ENCODE measurements at places on chromosomes 11 and 22.

- DNase-seq: no peak
Measured at GRCh38 chr11:96155627-96156378, 187.2 kb downstream of the MAML2 start.

GRCh38 chr11:119481667-119482400 lies 58.9 kb upstream of the THY1 start:
- DNase-seq: no peak

GRCh38 chr11:102316346-102316904 lies 859 bp upstream of the BIRC3 start:
- no peak for DNase-seq

- no peak for DNase-seq
Measured at GRCh38 chr22:42938976-42939375, 76.0 kb downstream of the PACSIN2 start.

- DNase-seq: no peak
Measured at GRCh38 chr22:37163575-37164504, 14.1 kb upstream of the IL2RB start.

- DNase-seq: peak; percentile 42
Measured at GRCh38 chr11:74611369-74611861, 19.0 kb downstream of the POLD3 start.

GRCh38 chr11:13352711-13353110 lies 75.1 kb downstream of the BMAL1 start:
- DNase-seq: no peak

DNA sequence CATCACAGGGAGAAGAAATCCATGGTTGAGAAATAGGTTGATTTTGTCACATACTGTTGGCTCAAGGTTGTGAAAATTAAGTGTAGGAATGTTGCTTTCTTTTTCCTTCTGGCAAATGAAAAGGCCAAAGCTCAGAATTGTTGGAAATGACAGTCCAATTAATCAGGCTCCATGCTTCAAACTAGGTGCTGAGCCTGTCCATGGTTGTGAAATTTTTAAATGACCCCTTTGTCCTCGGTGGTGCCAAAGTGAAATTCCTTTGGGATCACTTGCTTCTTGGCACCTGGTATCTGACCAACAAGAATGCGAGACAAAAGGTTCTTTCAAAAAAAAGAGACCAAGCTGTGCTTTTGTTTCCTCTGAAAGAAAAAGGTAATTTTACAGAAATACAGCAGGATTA lies 451.9 kb downstream of the ETS1 start:
- no peak for DNase-seq

DNA sequence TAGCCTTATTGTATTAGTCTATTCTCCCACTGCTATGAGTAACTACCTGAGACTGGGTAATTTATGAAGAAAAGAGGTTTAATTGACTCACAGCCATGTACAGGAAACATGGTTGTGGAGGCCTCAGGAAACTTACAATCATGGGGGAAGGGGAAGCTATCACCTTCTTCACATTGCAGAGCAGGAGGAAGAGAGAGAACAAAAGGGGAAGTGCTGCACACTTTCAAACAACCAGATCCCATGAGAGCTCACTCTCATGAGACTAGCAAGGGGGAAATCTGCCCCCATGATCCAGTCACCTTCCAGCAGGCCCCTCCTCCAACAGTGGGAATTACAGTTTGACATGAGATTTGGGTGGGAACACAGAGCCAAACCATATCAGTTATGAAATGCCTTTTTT lies 179.4 kb downstream of the ARHGAP42 start:
- DNase-seq: no peak

DNA sequence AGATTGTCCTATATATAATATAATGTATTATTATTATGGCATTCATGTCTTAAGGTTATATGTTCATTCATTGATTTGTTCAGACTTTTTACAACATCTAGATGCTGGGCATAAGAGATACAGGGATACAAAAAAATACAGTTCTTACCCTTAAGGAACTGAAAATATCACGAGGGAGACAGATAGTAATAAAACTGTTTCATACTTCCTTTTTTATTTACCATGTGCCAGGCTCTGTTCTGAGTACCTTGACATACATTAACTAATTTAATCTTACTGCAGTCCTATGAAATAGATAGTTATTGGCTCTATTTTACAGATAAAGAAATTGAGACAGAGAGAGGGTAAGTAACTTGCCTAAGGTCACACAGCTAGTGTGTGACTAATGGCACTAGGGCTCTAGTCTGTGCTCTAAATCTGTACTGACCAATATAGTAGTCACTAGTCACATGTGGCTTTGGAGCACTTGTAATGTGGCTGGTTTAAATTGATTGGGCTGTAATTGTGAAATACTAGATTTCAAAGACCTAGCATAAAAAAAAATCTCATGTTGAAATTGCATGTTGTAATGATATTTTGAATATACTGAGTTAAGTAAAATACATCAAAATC lies 21.3 kb downstream of the TRIM44 start:
- no peak for DNase-seq

GRCh38 chr11:116869610-116870009 lies 32.2 kb upstream of the APOA1 start:
- no peak for DNase-seq

DNA sequence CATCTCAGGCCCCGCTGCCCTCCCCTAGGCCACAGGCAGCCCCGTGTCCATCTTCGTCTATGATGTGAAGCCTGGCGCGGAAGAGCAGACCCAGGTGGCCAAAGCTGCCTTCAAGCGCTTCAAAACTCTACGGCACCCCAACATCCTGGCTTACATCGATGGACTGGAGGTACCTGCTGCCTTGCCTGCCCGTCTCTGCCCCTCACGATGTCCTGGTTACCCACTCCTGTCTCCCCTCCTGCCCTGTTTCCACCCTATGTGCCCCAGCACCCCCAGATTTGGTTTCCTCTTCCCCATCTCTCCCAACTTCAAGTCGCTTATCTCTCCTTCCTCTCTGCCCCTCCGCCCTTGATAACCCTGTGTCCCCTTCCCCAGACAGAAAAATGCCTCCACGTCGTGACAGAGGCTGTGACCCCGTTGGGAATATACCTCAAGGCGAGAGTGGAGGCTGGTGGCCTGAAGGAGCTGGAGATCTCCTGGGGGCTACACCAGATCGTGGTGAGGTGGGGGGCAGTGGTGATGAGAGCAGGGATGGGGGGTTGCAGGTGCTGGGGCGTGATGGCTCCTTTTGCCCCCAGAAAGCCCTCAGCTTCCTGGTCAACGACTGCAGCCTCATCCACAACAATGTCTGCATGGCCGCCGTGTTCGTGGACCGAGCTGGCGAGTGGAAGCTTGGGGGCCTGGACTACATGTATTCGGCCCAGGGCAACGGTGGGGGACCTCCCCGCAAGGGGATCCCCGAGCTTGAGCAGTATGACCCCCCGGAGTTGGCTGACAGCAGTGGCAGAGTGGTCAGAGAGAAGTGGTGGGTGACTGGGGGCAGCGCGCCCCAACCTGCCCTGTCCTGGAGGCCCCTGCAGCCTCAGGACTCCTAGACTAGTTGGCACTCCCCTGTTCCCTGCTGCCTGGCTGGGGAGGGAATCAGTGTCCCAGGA lies 930 bp downstream of the SCYL1 start:
- no peak for DNase-seq

DNA sequence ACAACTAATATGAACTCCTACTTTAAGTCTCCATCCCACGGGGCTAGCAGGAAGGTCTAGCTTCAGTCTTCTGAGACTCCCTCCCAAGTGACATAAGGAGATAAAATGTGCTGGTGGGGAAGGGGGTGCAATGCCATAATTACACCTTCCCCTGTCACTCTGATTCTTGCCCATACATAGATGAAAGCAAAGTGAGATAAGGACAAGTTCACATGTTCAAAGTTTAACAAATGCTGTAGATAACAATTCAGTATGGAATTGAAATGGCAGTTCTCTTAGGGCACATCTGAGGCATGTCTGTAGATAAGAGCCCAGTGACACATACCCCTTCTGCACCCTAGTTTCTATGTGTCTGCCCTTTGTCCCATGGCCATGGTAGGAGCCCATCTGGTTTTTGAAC lies 38.2 kb upstream of the PANX1 start:
- no peak for DNase-seq

DNA sequence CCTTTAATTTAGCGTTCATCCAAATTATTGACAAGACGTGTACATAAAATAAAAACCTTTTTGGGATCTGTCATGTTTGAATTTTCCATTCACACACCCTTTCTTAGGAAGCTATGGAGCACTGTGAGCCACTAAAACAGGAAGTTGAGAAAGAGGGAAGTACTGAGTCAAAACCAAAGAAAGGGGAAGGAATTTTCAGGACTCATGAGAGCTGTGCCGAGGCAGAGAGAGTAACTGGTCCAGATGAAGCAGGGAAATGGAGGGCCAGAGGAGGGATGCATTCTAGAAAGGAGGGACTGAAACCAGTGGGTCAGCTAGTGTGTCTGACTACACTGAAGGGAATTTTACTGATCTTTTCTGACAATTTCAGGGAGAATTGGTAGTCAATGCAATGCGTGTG lies 24.9 kb downstream of the APLP2 start:
- no peak for DNase-seq

DNA sequence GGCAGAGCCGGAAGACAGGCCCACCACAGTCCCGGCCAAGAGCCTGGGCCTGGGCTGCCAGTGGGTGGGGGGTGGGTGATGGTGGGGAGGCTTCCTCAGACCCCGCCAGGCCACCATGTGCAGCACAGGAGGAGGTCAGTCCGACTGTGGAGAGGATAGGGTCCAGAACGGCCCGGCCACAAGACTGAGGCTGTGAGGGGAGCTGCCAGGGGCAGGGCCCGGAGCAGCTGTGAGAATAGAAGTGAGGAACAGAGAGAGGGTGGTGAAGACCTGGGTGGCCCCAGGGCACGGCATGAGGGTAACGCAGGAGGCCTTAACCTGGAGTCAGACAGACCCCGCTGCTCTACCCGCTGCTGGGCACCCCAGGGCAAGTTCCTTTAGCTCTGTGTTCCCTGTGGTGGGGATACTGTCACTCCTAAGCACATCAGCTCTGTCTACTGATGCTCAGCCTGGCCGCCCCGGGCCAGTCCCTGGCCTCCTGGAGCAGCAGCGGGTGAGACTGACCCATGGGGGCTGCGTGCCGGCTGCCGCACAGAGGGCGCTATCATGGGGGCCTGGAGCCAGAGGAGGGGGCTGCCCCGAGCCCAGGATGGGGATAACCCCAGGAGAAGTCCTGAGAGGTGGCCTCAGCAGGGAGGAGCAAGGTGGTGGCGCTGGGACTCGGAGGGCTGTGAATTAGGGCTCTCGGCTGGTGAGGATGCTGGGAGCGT lies 1.7 kb downstream of the FERMT3 start:
- no peak for DNase-seq

DNA sequence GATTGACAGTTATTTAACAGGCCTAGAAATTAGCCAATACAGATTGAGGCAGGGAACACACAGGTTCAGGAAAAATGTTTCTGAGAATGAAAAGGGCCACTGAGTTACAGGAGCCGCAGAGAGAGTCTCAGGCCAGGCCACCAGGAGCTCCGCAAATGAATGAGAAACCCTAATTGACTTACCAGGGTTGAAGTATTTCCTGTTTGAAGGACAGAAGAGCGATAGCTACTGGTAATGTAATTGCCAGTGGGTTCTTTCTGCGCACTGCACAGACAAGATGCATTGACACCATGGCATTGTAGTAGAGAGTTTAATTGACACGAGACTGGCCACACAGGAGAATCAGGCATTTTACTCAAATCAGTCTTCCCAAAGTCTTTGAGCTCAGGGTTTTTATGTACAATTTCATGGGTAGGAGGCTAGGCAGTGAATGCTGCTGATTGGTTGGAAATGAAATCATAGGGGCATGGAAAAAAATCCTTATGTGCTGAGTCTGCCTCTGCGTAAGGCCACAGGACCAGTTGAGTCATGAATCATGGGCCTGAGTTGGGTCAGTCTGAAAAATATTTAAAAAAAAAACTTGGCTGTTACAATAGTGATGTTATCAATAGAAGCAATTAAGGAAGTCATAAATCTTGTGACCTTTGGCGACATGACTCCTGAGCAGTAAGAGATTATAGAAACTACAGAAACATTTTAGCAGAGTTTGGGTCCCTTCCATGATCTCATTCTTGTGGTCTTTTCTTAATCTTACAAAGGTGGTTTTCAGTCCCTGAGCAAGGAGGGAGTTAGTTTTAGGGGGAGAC lies 203.8 kb downstream of the CASP12 start:
- DNase-seq: no peak

- no peak for DNase-seq
Measured at GRCh38 chr11:40037005-40037404, 1422.4 kb downstream of the LRRC4C start.

- no peak for DNase-seq
Measured at GRCh38 chr22:27792452-27793161, 8.9 kb downstream of the MN1 start.

DNA sequence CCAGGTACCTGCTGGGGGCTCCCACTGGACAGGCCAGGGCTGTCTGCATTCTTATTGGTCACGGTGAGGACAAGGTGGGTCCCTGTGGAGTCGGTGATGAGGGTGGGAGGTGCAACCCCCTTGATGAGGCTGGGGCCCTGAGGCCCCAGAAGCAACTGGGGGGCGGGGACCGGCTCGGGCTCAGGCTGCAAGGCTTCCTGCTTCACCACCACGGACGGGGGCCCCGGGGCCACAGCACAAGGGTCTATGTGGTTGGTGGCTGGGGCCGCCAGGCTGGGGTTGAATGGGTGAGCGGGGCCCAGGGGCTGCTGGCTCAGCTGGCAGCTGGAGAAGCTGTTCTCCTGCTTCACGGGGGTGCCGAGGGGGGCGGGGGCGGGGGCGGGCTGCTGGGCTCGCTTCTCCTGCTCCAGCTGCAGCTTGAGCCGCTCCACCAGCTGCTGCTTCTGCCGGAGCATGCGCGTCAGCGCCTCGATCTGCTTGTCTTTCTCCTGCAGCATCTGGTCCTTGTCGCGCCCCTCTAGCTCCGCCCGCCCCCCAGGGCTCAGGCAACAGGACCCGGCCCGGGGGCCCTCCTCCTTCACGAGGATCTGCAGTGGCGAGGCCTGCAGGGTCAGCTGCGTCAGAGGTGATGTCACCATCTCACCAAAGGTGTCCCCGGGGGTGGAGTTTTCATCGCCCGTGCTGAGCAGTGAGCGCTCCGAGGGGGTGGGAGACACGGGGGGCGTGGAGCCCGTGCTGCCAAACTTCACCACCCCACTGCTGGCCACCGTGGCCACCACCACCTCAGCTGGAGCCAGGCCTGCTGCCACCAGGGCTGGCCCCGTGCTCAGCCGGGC lies 48.2 kb downstream of the SGSM3 start:
- DNase-seq: no peak

GRCh38 chr22:38713921-38714320 lies 8.2 kb downstream of the GTPBP1 start:
- DNase-seq: no peak

GRCh38 chr11:61333550-61334433 lies 764 bp downstream of the TKFC start:
- peak; percentile 46 for DNase-seq

GRCh38 chr11:118343981-118344515 lies at the start of gene CD3G:
Gene CD3G (plus strand): TSS chr11:118344344. CDS start chr11:118344424, 80 bp downstream.
- no peak for DNase-seq

GRCh38 chr11:110797453-110797852 lies 85.2 kb upstream of the ARHGAP20 start:
- DNase-seq: no peak

- DNase-seq: peak; percentile 92
Measured at GRCh38 chr11:65791719-65792213, 4.9 kb downstream of the OVOL1 start.

All from RPMI8226 (cell line).